ENCODE measurements at places on chromosomes 16 and 17.

GRCh38 chr16:72621651-72622050, 426.3 kb downstream of the ZFHX3 start:
- DNase-seq = no peak

GRCh38 chr16:22664132-22664531, 149.8 kb upstream of the HS3ST2 start:
- DNase-seq = no peak

DNA sequence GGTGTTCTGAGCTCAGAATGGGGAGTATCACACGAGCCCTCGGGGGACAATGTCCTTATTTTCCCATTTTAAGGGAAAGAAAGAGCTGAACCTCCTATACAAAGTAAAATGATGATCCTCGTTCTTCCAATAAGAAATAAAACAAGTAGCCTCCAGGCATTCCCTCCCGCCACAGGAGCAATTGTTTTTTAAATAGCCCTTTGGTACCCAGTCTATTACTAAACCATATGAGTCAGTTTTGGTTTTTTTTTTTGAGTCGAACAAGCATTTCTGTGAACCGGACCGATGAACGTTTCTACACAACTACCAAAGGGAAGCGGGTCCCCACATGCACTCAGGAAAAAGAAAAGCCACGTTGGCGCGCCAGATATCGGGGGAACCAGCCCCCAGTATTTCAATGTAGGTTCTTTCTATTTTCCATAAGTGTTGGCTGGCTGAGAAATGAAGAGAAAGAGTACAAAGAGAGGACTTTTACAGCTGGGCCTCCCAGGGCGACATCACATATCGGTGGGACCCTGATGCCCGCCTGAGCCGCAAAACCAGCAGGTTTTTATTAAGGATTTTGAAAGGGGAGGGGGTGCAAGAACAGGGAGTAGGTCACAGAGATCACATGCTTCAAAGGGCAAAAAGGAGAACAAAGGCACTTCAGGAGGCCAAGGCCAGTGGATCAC, 3.8 kb upstream of the DCXR start:
- no peak for DNase-seq

GRCh38 chr17:66430846-66431795, 128.7 kb downstream of the PRKCA start:
- no peak for DNase-seq

- no peak for DNase-seq
Measured at GRCh38 chr16:86243571-86244154, 266.7 kb upstream of the FOXF1 start.

- DNase-seq = peak; percentile 66
Measured at GRCh38 chr16:2482708-2483534, 8.0 kb downstream of the TBC1D24 start.

All from prostate gland (tissue), 2 donors.